Pancreas (tissue), 10 donors: ENCODE measurements at places on chromosomes 11 and 22. TPM values are rescaled to one million over a fixed set of nuclear protein-coding genes. Genes with fewer than 3 reads are reported as not detected.

SAC3D1 gene
- total RNA-seq: 4.5 TPM

NRIP3 gene
- total RNA-seq: 0.28 TPM

PANX2 gene
- total RNA-seq: 0.93 TPM

TMEM191C gene
- not detected for total RNA-seq

ARHGAP8 gene
- total RNA-seq: 9.8 TPM
